Cerebellar nuclear complex (tissue), 1 donor: ENCODE measurements at places on chromosomes 2 and 18.

DNA sequence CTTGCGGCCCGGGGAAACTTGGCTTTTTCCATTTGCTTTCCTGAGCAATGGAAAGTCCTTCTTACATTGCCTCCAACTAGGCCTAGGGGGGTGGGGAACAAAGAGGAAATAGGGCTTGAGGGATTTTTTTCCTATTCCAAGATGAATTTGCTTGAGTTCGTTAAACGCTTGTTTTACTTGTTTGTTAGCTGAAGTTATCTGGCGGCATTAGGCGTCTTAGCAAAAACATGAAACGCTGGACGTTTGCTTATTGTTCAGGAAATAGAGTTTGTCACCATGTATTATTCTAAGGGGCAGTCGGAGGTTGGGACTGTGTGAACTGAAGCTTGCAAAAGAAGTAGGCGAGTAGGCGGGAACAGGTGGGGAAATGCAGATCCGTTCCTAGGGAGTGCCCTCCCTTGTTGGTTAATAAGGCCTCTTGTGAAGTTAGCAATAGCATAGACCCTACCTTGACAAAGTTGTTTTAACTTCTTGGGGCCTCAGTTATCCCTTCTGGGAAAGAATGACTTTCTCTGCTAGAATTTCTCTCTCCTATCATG, 1.9 kb downstream of the CABLES1 start:
- no peak for DNase-seq

DNA sequence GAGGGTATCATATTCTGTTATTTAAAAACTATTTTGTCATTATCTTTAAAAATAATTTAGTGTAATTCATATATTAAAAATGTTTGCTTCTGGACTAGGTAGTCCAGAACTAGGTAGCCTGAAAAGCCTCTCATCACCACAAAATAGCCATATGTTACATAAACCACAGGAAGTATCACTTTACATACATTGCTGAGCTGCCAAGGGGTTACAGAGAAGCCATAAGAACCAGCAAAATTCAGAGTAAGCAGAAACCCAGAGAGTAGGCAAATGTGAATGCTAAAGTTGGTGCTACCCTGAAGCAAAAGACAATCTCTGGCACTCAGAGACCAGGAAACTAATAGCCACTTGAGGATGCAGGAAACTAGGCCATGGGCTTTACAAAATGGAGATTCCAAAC, 60.9 kb downstream of the LOXHD1 start:
- DNase-seq: no peak

- no peak for DNase-seq
These were observed 835.0 kb upstream of the FANCL start for GRCh38 chr2:59076079-59076619.

DNA sequence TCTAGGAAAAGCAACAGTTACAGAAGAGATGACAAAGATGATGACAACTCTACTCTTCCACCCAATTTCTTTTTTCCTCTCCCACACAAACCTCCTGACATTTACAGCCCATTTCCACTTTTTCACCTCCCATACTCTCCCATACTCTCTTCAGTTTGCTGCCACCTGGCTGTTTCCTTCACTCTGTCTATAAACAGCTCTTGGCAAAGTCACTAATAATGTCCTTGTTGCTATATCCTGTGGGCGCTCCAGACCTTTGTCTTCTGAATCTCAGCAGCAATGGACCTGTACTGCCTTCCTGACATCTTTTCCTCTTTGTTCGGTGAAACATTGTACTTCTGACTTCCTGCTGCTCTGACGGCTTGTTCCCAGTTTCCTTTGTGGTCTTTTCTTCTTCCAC, 60.7 kb upstream of the CAVIN2 start:
- DNase-seq: no peak

DNA sequence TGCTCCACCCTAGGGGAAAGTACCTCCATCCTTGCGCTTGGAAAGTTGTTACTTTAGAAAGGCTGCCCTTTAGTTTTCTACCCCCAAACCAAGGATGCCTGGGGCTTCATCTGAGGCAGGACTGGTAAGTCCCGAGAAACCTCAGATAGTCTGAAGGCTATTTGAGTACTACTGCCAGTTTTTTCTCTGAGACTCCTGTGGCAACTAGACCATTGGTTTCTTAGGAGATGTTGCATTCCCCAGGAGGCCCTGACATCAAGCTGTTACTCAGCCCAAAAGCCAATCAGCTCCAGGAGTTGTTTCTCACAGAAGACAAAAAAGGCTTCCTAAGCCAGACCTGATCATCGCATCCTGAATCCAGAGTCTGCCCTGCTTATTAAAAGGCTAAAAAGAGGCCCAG, 67.2 kb downstream of the COLEC12 start:
- no peak for DNase-seq

- no peak for DNase-seq
These were observed 126.1 kb downstream of the FAM161A start for GRCh38 chr2:61727746-61728145.

GRCh38 chr2:16194931-16195680, 254.8 kb downstream of the MYCN start:
- no peak for DNase-seq

- DNase-seq: no peak
These were observed 36.6 kb upstream of the DYNC2LI1 start for GRCh38 chr2:43737097-43737854.

DNA sequence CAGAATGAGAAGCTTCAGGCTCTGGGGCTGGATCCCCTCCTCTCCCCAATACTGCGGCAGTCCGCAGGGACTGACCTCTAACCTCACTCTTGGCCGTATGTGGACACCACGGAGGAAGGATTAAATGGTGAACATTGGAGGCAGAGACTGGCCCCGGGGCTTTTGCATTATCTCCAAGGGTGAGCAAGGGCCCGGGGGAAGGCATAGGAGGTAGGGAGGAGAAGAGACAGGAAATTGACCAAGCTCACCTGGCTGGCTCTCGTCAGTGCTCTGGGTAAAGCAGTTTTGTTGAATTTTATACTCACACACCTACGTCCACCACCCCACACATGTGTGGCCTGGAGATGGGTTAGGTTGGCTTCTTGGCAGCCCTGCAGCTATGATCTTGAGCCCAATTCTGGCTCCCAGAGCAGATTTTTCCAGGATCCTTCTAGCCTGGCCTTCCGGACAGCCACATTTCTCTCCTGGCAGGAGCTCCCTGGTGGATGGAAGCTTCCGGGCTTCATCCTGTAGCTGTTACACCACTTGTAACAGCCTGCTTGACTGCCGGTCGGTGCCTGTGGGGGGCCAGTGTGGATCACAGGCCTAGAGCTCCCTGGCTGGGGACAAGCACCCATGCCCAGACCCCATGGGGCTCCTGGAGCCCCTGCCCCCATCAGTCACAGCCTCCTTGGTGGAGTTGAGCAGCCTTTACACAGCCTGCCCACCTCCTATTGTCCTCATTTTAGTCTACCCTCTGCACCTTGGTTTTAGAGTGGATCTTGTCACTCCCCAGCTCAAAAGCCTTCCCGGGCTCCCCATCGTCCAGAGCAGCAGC, 7.6 kb downstream of the ITM2C start:
- DNase-seq: no peak

GRCh38 chr2:24048769-24049484, 614 bp upstream of the FKBP1B start:
- DNase-seq: no peak

DNA sequence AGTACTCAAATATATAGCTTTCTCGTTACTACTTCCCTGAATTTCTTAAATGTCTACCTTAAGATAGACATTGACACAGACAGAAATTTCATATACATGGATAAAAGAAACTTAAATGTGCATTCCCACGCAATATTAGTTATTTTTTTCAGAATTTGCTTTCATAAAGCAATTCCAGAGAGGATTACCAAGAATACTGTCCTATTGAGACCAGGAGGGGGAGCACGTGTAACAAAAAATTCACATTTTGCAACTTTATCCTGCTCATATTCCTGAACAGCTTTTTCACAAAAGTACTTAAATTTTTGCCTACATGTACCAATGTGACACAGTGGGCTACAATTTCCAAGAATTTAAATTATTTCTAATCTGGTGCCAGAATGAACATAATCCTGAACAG, 30.7 kb upstream of the ERCC3 start:
- no peak for DNase-seq

DNA sequence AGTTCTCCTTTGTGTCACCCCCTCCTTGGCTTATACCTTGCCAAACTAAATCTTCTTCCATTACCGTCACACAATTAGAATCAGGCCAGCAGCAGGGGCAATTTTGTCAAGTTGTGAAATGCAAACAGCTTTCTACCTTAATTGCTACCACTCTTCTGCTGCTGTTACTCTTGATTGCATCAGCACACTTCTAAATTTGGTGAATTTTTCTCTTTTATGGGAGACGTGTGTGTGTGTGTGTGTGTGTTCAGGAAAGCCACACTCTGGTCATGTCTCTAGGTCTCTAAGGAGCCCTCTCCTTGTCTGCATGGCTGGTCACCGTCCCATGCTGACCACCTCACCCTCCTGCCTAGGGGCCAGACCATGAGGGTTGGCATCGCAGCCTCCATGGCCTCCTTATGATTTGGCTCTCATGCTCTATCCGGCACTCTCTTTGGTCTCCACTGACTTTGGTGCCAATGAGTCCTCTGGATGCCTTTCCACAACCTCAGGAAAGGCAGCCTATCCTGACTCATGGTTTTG, 87.7 kb downstream of the GATA6 start:
- no peak for DNase-seq

GRCh38 chr2:159946326-159946999, 116.0 kb downstream of the PLA2R1 start:
- DNase-seq: no peak

GRCh38 chr2:204110751-204111516, 174.4 kb downstream of the ICOS start:
- DNase-seq: no peak

DNA sequence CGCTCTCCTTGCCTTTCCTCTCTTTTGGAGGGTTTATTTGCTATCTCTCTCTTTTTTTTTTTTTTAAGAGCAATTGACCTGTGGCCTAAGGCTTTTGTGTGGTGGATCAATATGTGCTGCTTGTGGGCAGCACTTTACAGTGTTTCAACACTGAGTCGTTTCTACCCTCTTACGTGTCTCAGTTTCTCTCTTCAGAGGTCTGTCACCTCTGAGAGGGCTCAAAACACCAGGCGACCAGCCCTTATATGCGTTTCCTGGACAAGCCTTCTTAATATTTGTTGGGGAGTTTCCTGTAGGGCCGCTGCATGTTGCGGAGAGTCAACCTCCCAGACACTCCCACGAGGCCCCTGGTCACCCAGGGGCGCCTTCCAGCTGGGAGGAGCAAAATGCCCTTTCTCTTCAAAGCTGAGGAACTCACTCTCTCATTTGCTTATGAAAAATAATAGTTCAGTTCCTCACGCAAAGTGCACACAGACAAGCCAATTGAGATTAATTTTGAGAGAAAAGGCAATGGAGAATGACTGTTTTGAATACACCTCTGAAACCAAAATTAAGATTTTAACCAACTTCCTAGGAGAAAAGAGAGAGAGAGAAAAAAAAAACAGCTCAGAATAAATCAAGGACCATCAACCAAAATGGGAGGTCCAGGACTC, 96.3 kb upstream of the B3GNT2 start:
- no peak for DNase-seq

DNA sequence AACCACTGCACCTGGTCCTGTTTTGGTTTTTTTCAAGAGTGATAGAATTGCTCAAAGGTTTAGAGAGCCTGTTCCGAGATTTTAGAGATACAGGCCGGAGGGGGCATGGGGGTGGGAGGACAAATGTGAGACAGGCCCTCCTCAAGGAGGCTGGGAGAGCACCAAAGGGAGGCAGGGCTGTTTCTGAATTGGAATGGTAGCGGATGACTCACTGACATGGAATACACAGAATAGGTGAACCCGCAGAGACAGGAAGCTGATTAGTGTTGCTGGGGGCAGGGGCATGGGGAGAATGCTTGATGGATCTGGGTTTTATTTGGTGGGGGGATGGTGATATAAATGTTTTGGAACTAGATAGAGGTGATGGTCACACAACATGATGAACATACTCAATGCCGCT, 111.0 kb upstream of the MGAT5 start:
- DNase-seq: no peak

- DNase-seq: no peak
These were observed 27.4 kb downstream of the HS6ST1 start for GRCh38 chr2:128291161-128291843.

DNA sequence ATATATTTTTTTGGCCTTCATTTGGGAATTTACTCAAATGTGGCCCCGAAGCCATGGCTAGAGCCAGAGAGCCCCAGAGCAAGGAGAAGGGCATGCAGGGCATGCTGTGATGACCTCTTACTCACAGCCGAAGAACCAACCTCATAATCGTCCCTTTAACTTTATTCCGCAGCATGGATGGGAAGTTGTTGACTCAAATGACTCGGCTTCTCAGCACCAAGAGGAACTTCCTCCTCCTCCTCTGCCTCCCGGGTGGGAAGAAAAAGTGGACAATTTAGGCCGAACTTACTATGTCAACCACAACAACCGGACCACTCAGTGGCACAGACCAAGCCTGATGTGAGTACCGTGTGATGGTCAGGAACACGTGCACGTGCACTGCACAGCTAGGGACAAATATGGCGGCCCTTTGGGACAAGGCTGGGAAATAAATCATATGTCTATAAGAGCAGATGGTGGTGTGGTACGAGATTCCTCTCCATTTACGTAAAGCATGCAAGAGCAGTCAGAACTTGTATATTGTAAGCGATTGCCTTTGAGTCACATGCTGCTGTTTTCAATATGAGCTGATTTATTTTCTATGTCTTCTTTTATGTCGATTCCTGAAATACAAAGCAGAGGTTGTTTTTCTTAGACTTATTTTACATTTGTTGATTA, 280.9 kb downstream of the NEDD4L start:
- DNase-seq: no peak

- DNase-seq: no peak
These were observed 74.0 kb downstream of the IL1R2 start for GRCh38 chr2:102065675-102066252.

GRCh38 chr2:71807581-71808451, 339.8 kb downstream of the CYP26B1 start:
- DNase-seq: no peak

GRCh38 chr2:133956434-133956935, 297.4 kb upstream of the MGAT5 start:
- DNase-seq: no peak

- DNase-seq: no peak
These were observed 494.7 kb downstream of the BCL11A start for GRCh38 chr2:60058781-60059180.

DNA sequence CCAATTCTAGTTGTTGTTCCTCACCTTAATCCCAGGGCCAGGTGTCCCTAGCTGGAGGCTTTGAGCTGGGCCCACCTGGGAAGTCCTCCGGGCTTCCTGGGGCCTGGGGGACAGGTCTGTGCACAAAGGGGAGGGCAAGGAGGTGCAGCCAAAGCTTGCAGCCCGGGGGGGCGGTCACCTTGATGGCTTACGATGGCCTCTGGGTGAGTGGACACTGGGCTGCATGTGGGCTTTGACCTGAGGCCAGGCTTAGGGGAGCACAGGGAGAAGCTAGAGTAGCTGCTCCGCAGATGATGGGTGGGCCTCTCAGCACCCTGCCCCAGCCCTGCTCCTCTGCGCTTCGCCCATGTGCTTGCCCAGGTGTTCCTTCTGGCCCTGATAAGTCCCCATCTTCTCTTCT, 41.8 kb upstream of the HAAO start:
- DNase-seq: no peak

DNA sequence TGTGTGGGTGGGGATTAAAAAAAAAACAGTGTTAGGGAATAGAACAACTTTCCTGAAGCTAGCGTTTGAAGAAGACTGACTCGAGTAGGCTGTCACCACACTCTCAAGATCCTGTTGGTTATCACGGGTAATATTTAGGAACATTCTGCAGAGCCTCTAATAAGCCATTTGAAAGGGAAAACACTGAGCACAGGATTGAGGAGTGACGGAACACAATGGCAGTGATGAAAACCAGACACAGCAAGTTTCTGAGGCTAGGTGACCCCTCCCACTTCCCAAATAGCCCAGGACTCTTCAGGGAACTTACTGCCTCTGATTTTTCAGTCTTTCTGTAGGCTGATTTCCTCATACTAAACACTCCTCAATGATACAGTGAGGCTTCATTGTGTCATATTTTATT, 88.2 kb upstream of the TMEM200C start:
- DNase-seq: no peak
